ENCODE measurements at places on chromosomes 6 and 20.

DNA sequence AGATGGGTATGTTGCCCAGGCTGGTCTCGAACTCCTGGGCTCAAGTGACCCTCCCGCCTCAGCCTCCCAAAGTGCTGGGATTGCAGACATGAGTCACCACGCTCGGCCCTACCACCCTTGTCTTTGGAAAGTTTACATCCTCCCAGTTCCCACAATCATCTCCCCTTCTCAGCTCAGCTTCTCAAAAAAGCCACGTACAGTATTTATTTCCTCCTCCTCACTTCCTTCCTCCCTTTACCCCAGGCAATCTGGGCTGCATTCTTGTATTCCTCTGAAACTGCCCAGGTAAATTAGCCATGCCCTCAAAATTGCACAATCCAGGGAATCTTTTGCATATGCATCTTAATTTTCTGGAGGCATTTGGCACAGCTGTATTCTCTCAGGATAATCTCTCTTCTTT is 7.4 kb upstream of the SLC23A2 start:
- no peak for DNase-seq

DNA sequence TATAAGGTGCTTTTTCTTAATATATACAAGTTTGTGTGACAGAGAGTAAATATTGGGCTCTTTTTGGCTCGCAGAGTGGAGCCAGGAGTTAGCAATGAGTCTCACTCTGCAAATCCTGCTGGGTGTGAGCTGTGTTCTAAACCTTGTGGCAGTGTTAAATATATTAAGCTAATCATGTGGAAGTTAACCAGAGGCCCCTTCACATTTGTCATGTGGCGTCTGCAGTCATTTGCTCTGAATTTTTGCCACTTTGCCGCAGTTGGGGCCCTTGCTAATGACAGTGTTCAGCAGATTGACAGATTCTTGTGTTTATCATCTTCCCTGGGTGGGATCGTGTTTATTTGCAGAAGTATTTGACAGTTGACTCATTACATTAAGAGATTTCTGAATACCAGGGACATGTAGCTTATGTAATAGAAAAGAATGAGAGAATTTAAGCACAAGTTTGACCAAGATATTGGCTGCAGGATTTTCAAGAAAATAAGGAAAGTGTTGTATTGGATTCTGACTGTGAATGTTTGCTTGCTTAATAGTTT is 37.9 kb downstream of the SPATA2 start:
- no peak for DNase-seq

- DNase-seq = no peak
Measured at GRCh38 chr20:6397115-6397514, 274.3 kb upstream of the FERMT1 start.

- DNase-seq = peak; percentile 93
Measured at GRCh38 chr6:142946181-142946923, 1.4 kb upstream of the HIVEP2 start.

DNA sequence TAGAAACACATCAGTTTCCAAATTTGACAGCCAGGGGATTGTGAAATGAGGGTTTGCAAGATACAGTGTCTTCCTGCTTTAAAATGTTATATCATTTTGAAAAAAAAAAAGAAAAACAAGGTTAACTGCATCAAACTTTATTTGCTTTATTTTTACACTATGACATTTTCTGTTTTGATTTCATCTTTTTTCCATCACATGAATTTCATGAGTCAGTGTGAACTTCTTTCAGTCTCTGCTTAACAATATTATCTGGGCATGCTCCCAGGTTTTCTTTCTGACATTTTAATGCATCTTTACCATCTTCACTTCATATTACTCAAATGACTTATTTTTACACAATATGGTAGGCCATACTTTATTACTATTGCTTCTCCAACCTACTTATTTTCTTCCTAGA is 1.9 kb downstream of the NCOA7 start:
- DNase-seq = no peak

GRCh38 chr20:53360852-53361251 is 232.8 kb downstream of the ZNF217 start:
- DNase-seq = no peak

- DNase-seq = no peak
Measured at GRCh38 chr6:34928220-34928619, 39.2 kb downstream of the ANKS1A start.

DNA sequence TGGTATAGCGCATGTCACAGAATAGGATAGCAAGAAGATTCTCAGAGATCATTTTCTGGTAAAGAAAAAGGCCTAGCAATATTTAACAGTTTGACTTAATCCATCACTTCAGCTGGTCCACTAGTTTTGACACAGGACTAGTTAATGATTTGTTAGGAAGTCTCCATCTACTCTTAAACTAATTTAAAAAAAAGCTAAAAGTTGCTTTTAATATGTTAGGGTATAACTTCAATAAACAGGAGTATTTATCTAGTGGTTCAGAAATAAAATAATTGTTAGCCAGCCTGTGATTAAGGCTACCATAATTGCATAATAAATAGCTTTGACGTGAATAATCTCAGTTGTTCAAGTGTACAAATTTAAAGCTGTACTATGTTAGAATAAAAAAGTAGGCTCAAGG is 195.6 kb downstream of the FUT9 start:
- no peak for DNase-seq

DNA sequence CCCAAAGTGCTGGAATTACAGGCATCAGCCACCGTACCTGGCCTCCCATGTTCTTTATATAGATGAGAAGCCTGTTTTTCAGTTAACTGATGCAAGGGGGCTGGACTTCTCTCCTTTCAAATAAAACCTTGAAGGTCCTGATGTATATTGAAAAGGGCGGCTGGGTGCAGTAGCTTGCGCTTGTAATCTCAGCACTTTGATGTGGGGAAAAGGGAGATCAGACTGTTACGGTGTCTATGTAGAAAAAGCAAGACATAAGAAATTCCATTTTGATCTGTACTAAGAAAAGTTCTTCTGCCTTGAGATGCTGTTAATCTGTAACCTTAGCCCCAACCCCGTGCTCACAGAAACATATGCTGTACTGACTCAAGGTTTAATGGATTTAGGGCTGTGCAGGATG is 16.1 kb upstream of the SAMHD1 start:
- peak; percentile 39 for DNase-seq

- DNase-seq = no peak
Measured at GRCh38 chr6:148177589-148178233, 164.9 kb upstream of the SASH1 start.

- DNase-seq = no peak
Measured at GRCh38 chr20:1426231-1426849, 33.5 kb upstream of the FKBP1A start.

- no peak for DNase-seq
Measured at GRCh38 chr6:72968704-72969103, 256.6 kb downstream of the KHDC1L start.

- no peak for DNase-seq
Measured at GRCh38 chr20:37267667-37268313, 6.2 kb upstream of the GHRH start.

GRCh38 chr20:34956751-34957472 is 1.2 kb downstream of the MYH7B start:
- no peak for DNase-seq

- DNase-seq = no peak
Measured at GRCh38 chr6:152176268-152176667, 368.8 kb downstream of the ESR1 start.

GRCh38 chr6:143896126-143896860 is 32.0 kb downstream of the ZC2HC1B start:
- DNase-seq = no peak

DNA sequence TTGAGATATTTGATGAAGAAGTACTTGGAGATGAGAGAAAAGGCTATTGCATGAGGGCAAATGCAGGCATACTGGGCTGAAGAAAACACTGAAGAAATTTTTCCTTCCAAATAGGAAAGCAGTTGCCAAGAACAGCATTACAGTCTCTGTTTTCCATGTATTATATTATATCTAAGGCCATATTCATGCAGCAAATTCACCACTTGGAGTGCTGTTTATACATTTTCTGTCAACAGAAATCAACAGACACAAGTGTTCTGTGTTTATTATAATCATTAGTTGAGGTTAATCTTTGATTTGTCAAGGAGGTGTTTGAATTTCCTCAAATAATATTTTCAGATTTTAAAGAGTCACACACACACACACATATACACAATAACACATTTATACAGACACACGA is 268.8 kb upstream of the PLCB4 start:
- DNase-seq = no peak
